ENCODE measurements at places on chromosomes 12 and 14.

DNA sequence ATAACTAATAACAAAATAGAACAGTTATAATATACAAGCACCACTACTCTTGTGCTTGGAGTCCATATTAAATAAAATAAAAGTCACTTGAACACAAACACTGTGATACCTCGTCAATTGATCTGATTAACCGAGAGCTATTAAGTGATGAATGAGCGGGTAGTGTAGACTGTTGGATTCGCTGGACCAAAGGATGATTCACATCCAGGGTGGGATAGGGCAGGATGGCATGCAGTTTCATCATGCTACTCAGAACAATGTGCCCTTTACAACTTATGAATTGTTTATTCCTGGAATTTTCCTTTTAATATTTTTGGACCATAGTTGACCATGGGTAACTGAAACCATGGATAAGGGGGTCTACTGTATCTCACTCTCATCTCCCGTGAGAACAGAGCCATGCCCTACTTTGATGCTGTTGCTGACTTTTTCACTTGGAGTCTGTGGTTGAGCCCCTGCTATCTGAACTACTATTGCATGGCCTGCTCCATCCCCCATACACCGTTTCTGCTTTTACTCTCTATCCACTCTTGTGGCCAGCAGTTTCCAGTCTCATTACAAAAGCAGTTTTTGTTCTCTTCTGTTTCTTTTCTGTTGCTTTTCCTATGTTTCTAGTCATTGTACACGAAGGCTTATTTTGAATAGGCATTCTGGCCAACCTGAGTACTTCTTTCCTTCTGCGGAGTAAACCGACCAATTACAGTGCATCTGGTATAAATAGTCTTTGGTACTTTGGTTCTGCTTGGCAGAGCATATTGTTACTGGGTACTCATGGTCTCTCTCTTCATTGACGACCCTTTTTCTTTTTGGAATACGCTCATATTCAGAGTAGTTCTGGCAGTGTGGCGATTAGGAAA is 12.2 kb downstream of the TMTC2 start:
- DNase-seq, result no peak

GRCh38 chr14:105641075-105641937 is 114.9 kb downstream of the TMEM121 start:
- no peak for DNase-seq

DNA sequence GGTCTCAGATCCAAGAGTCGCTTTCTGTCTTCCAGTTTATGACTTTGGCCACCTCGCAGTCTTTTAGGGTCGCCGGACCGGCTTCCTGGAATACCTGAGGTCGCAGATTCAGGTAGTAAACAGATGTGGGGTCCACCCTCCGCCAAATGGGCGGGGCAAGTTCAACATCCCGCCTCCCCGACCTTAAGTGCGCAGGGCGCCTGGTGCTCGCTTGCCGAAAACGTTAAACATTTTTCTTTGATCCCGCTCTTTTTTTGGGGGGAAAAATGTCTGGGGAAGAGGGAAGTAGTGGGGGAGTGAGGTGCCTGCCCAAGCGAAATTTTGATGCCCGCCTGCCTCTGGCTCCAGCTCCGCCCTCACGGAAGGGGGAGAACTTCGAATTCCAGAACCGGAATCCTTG is 73.9 kb upstream of the TBX5 start:
- DNase-seq, result no peak

- DNase-seq, result no peak
Observed at GRCh38 chr12:120761519-120761934, 35.9 kb downstream of the ACADS start.

DNA sequence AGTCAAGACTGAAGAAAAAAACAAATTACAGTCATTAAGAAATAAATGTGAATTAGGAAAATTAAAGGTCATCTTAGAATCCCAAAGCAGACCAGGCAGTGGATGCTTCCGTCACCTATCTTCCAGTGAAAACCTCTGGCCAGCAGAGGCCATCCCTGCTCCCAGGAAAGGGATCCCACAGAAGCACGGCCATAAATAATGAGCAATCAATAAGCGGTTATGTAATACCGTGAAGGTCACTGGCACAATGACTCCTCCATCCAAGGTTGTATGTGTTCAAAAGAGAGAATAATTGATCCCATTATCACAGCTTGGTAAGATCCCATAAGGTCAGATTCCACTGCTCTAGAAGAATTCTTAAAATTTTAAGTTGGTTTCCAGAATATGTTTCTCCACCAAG is 85.7 kb downstream of the PPP2R5E start:
- DNase-seq, result no peak

DNA sequence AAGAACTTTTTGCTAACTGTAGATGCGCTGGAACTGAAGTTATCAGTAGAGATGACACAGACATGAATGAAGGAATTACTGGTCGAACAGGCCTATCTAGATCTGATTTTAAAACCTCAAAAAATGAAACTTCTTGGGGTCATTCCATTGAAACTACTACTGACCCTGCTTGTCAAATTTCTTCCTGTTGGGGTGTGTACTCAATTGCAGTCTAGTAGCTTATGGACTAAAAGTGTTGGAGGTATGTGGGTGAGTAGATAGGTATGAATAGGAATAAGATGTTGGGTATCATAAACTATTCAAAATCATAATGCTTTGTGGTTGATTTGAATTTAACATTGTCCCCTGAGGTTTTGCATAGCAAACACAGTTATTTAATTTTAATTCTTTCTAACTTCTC is 9.2 kb downstream of the APOLD1 start:
- DNase-seq, result no peak

DNA sequence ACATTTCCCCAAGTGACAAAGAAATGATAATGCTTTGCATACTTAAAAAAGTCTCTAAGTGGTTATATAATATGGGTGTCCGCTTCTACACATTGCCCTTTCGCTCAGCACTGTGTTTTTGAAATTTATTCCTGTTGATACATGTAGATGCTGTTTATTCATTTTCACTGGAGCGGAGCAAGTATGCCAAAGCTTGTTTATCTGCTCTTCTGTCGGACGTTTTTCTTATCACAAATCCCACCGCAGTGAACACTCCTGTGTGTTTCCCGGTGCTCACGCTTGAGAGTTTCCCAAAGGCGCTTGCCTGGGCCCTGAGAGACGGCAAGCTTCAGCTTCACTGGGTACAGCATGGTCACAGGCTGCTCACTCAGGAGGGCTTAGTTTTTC is 50.2 kb downstream of the TPCN1 start:
- DNase-seq, result no peak

GRCh38 chr14:69013943-69014782 is 35.1 kb upstream of the ACTN1 start:
- DNase-seq, result peak; percentile 8

DNA sequence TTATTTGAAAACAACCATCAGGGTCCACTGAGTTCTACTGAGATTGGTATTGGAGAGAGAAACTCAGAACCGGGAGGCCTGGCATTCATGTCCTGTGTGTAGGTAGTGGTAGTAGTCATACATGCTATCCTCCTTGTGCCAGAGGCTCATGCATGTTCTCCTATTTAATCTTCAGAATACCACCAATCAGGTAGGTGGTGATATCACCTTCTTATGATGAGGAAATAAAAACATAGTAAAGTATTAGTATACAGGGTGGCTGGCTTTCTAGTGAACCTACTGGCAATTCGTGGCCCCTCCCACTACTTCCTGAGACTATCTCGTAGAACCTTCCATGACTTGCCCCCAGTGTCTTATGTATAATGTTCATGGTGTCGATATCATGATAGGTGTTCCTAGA is 40.5 kb upstream of the EID3 start:
- no peak for DNase-seq

DNA sequence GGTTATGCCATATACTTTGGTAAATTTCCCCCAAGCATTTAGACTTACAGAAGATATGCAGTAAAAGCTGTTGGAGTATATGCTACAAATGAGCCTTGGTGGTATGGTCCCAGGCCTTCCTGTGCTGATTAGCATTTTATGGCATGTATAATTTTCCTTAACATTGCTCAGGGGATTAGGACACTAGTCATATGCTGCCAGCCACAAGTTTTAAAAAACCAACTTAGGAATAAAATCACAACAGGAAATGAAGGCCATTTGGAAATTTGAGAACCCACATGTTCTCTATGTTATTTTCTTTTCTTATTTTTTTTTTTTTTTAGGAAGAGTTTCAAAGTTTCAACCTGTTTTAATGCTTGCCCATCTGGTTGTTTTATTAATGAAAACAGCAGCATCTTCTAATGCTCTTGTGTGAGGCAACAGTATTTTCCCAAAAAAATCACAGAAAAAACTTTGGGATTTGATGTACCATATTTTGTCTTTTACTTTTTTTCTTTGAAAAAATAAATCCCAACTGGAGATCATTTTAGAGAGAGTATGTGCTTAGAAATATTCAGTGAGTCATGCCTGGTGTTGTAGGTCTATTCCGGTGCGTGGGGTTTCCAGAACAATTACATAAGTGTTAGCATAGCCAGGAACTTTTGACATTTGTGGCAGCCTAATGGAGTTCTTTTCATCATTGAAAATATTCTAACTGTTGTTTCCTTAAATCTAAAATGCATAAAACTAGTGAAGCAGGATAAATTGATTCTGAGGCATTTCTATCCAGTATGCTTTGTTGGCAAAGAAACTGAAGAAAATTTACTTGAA is 21.7 kb upstream of the DUSP6 start:
- peak; percentile 79 for DNase-seq

- no peak for DNase-seq
Observed at GRCh38 chr12:12527820-12528296, 34.8 kb downstream of the DUSP16 start.

DNA sequence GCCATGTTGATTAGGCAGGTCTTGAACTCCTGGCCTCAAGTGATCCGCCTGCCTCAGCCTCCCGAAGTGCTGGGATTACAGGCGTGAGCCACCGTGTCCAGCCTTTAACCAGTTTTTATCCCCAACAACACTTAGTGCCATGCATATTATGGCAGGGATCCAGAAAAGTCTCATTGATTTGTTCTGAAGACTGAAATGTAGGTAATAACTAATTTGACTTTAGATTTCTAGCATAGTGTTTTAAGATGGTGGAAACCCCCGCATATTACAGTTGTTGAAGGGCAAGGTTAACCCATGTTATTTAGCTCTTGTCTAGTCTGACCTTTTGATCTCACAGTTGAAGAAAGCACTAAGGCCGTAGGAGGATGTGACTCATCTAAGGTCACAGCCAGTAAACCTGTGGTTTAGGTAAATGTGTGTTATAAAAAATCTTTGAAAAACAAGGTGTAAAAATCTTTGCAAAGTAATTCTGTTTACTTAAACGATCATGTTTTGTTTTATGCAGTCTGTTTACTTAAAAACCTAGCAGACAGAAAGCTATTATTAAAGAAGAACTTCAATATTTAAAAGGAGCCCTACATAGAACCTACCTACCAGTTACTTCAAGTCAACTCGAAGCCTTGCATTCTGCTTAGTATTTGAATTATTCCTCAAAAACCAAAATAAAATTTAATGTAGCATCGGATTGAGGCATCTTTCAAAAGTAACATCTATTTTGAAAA is 24.8 kb downstream of the BICDL1 start:
- no peak for DNase-seq

DNA sequence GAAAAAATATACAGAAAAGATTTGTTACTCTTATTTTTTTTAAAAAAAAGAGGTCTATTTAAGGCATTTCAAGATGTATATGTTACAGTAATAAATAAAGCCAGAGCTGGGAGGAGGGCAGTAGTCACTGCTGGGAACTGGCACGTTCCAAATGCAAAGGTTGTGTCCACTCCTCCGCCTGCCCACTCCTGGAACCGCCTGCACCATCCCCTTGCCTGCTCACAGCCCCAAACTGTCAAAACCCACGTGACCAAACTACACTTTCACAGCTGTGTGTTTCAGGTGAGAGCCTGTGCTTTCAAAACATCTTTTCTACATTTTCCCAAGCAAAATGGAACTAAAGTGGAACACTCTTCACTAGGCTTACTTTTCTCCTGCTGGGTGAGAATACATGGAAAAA is 160.4 kb downstream of the TTC7B start:
- no peak for DNase-seq

DNA sequence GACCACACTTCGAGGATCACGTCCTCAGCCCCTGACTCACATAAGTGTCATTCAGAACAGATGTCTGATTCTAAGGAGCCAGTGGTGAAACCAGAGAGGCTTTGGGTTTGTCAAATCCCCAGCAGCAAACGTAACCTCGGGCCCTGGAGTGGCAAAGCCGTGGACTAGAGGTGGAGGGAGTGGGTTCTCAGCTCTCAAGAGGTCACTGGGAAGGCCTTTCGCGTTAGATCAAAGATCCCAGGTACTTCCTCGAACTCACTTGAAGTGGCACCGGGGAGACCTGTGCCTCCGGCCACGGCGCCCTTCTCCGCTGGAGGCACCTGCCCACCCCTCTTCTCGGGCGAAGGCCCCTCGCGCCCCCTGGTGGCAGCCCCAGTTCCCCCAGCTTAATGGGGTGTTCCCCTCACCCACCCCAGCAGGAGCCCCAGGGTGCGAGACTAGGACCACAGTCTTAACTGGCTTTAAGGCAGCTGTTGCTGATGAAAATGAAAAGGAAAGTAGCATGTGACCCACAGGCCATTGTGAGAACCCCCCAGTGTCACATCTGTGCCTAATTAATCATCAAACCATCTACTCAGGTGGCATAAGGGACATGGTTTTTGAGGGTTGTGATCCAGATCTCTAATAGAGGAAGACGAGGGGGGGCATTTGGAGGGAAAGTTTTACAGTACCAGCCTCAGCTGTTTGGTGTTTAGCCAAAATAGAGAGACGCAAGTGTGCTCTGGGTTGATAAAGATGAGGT is 672 bp upstream of the ESR2 start:
- DNase-seq, result no peak

GRCh38 chr12:43795716-43796280 is 10.3 kb downstream of the TWF1 start:
- no peak for DNase-seq

DNA sequence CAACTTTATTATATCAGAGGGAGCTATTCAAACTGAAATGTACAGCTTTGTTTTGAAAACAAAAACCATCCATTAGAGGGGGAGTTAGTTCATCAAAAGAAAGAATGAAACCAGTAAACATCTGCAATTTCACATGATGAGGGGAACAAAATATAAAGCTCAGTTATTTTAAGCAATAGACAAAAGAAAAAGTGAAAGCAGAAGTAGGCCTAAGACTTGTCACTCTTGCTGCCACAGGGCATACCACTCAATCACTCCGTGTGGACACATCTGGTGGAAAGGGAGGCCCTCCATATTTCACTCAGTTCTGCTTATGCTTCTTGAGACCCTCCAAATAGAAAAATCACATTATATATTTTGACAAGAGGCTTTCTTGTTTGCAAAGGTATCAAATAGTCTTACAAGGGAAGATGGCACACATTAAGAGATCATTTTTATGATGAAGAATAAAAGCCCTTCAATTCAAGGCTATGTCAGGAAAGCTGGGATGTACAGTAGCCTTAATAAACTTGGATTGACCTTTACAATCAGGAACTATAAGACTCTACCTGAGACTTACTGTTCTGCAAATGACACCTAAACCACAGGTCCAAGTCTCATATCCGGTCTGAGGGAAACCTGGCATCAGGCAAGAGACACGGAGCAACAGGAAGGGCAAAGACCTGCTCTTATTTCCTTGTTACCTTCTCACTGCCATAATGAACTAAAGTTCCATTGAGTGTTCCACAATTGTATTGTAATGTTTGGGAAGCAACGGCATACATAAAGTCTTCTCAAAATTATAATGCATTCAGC is 222.5 kb upstream of the GRIP1 start:
- DNase-seq, result no peak

- no peak for DNase-seq
Observed at GRCh38 chr14:101467181-101467926, 93.9 kb upstream of the DIO3 start.

GRCh38 chr12:91441993-91442952 is 259.7 kb upstream of the DCN start:
- no peak for DNase-seq
